GM12864 (cell line): ENCODE measurements at places on chromosomes 11 and 22.

DNA sequence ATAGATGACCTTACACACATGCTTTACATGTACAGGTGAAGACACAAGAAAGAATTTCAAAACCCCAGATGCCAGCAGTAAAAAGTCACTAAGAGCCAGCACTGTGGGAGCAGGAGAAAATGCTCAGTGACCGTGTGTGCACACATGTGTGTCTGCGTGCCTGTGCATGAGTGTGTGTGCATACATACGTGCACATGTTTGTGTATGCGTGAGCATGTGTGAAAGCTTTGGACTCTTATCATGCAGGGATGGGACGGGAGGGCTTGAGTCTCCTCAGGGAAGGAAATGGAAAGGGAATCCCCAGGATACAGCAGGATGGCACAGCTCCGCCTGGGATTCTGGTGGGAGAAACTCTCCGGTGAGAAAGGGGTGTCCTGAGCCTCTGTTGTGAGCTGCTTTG, 121.5 kb upstream of the B3GAT1 start:
- no peak for DNase-seq

DNA sequence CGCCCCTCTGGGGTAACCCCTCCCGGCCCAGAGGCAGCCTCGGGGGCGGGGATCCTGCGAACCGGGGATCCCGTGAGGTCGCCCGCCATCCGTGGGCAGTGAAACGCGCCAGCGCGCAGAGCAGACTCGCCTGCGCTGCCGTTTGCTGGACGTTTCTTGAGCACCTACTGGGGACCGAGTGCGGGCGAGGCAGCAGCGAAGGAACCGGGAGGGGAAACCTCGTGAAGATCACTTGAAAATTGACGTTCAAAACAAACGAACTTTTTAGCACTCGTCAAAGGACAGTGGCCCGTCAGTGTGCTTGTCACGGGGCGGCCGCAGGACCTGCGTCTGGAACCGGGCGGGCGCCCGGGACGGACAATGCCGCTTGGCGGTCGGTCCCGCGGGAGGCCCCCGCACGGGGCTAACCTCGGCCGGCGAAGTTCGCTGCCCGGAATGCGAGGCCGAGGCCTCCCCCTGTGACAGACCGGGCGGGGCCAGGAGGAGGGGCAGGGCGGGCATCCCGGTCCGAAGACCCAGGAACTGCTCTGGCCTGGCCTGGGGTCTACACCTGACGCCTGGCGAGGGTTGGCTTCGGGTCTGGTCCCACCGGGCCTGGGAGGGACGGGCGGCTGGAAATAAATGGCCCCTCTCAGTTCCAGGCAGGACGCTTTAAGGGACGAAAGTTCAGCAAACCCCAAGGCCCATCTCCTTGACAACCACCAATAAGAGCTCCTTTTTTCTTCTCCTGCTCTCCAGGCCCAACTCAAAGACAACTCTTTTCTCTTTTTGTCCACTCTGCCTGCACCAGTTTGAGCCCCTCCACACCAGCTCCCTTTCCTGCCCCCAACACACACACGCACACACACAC, 723 bp upstream of the SCUBE1 start:
- no peak for DNase-seq

DNA sequence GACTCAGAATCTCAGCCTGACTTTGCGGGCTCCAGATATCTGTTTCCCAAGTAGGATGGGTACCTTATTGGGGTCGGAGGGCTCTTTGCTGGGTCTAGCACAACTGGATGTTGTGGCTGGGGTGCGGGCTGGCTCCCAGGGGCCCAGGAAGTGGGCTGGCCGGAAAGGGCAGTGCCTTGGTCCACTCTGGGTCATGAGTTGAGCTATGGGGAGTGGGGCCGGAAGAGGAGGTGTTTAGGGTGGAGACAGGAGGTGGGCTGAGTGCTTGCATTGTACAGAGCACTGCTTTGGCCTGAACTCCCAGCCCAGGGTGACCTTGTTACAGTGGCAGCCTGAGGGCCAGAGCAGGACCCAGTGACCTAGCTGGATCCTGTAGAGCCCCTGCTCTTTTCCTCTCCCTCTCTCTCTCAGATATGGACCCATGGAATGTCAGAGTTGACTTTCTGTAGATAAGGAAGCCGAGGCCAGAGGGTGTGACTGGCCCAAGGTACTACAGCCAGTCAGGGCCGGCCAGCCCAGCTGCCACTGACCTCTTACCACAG, 13.2 kb downstream of the PHLDB1 start:
- no peak for DNase-seq

GRCh38 chr22:45968751-45969413, 8.1 kb downstream of the WNT7B start:
- DNase-seq = no peak

DNA sequence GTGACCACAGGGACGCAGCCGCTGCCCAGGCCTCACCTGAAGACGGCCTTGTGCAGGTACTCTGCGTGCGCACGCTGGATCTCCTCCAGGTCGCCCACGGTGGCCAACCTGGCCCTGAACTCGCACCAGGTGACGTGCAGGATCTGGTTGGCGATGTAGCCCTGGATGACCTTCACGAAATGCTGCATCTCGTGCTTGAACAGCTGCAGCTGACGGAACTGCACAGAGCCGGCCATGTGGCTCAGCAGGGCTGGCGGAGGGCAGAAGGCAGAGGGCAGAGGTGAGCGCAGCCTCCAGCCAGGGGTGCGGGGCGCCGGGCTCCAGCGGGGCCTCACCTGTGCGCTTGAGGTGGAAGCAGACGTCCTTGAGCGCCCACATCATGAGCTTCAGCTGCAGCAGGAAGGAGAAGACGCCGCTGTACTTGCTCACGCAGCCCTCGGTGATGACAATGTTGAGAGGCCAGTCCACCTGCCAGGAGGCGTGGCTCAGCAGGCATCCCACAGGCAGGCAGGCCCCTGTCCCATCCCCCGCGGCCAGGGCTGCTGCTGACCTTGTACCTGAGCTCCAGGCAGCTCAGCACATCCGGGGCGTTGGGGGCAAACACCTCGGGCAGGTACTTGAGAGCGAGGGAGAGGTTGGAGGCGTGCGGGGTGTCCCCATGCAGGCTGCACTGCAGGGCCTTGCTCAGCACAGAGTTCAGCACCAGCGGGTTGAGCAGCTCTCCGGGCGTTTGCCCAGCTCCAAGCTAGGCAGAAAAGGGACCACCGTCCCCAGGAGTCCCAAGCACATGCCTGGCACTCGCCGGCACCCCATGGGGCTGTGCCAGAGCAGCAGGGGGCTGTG, 17.6 kb downstream of the SELENOO start:
- DNase-seq = no peak

DNA sequence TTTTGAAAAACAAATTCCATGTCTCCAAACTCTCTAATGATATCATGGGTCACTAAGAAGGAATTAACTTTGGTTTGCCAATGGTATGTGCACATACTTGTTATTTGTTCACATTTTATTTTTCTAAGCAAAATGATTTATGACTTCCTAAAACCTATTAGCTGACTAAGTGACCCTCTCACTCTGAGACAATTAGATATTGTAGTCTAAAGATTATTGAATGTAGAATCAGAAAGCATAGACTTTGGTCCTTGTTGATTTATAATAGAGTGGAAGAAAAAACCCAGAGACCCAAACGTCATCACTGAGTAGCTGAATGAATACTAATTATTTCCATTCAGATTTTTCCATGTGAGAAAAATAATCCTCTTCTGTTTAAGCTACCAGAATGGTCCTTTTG, 243.5 kb upstream of the ANO3 start:
- DNase-seq = no peak

DNA sequence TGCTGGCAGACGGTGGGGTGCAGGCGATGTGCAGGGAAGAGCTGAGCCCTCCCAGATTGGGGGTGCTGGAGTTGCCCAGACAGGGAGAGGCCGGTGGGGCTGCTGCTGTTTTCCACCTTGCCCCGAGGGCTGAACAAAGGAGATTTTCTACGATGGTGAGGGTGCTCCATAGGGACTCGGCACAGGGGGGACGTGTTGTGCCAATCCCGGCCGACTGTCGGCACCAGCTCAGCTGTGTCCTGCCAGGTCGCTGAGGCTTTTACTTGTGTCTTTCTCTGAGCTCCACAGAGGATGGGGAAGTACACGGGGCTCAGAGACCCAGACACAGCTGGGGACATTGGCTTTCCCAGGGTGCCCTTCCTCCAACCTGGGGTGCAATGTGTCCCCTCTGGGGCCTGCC, 816.8 kb downstream of the BRD1 start:
- no peak for DNase-seq

DNA sequence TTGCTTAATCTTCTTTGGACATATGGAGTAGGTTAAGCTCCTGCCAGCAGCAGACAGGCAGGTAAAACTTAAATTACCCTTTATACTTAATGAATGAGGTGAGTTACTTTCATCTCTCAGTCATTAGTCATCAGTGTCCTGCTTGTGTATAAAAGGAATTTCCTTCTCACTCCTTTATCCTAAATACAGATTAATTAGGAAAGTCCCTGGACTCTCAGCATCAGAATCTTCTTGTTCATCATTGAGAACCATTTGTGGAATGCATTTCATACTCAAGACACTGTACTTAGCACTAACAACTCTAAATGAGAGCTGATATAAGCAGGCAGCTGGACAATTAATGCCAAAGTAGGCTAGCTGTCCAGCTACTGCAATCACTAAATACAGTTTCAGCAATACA, 630.4 kb downstream of the METTL15 start:
- no peak for DNase-seq

- no peak for DNase-seq
These were observed 752.9 kb downstream of the CNTN5 start for GRCh38 chr11:99773646-99774045.

DNA sequence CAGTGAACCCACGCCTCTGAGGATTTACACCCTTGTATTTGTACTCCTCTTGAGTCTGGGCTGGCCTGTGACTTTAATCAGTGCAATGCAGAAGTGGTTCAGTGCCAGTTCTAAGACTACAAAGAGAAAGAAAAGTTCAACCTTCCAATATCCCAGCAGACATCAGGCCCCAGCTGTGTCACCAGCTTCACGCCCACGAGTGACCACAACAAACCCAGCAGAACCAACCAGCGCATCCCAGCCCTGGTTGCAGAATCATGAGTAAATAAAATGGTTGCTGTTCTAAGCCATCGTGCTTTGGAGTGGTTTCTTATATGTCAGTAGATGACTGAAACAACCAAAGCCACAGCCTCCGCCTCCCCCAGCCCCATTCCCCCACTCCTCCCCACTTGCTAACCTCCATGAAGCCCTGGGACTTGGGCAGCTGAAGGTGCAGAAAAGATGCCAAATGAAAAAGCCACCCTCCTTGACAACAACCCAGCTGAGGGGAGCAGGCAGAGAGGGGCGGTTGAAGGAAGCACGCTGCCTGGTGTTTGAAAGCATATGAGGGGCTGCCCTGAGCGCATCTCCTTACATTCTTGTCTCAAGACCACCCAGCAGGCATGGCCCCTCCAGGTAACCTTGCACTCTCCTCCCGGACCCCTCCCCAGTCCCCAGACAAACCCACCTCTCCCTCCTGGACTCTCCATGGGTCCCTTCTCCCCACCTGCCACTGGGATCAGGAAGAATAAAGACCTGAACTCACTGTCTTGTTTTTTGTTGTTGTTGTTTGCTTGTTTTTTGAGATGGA, 20.9 kb downstream of the TSKU start:
- DNase-seq = no peak

- DNase-seq = no peak
These were observed 162.9 kb downstream of the DLG2 start for GRCh38 chr11:85464283-85464682.

- no peak for DNase-seq
These were observed 51.5 kb downstream of the ELFN2 start for GRCh38 chr22:37375801-37376200.

GRCh38 chr11:32436751-32437494, 1.6 kb upstream of the WT1 start:
- no peak for DNase-seq

DNA sequence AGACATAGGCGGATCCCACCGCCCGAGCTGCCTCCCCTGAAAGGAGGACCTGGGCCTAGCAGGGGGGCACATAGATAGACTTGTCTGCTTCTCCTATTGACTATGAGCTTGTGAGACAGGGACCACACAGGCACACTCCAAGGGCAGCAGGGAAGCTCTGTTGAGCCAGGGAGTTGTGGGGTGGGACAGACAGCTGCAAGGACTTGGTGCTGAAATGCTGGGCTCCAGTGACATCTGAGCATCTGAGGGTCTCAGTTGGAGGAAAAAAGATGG, 53.4 kb upstream of the ANO1 start:
- DNase-seq = no peak

GRCh38 chr11:42800041-42800440, 511.8 kb upstream of the API5 start:
- no peak for DNase-seq

DNA sequence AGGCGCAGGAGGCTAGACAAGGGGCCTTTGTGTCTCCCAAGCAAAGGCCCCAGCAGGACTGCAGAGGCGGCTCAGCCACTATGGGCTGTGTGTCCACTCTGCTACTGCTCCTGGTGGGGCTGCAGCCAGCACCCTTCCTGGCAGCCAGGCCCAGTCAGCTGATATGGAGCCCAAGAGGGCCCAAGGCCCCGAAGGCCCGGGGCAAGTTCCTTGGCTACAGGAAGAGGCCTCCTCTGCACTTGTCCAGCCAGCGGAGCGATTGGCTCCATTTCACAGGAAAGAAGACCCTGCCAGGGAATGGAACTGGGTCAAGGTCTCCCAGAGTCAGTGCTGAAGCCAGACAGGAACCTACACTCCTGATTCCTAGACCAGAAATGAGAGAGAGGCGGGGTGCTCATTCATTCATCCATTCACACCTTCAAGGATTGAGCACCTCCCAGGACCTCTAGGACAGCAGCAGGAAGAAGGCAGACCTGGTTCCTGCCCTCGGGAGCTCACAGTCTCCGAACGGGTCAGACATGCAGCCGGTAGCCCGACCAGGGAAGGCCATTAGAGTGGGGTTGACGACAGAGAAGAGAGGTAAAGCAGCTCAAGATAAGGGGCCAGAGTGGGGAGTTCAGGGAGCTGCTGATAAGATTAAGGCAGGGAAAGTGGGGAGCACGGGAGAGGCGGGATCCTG, 811 bp upstream of the P2RY2 start:
- no peak for DNase-seq
